ENCODE measurements at places on chromosomes 3 and 15.
A peak's percentile ranks its signal among the peaks of the same experiment; 100 is the strongest.

GRCh38 chr3:31013843-31014242, 119.4 kb upstream of the GADL1 start:
- peak; percentile 43 for DNase-seq

DNA sequence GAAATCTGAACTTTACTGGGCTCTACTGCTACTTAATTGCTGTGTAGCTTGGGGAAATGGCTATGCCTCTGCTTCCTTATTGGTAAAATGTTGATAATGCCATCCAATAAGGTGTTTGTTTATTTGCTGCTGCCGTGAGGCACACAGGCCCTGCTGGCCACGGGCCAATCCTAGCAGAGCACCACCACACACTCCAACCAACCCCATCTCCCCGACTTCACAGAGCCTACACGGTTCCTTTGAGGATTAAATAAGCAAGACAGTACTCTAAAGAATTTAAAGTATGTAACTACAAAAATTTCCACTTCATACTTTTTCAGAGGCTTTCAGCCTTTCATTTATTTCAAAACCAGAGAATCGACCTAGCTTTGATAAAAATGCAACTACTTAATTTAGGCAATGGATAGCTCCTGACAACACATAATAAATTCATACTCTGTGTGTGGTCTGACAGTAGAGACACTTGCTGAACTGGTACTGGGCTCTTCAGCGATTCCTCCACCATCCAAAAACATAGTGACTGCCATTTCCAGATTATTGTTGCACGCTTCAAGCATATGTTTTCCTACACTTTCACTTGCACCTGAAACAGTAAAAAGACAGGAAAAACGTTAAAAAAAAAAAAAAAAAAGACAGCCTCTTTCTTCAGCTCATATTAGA, 25.3 kb downstream of the UBXN7 start:
- DNase-seq: peak; percentile 79

GRCh38 chr3:118635711-118636110, 398.9 kb downstream of the IGSF11 start:
- DNase-seq: no peak

DNA sequence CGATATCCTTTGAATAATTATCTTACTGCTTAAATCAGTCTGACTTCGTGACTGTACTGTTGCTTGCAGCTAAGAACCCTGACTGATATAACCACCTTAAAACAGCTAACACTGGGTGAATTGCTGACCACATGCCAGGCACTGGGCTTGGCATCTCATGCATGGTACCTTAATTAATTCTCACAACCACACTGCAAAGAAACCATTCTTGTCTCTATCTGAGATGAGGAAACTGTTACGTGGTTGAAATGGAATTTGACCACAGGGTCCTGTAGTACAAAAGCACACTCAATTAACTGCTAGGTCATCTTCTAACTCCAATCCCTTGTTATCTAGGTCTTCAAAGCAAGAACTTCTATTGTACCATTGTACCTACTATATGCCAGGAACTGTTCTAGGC, 92.7 kb upstream of the PRICKLE2 start:
- DNase-seq: peak; percentile 39

DNA sequence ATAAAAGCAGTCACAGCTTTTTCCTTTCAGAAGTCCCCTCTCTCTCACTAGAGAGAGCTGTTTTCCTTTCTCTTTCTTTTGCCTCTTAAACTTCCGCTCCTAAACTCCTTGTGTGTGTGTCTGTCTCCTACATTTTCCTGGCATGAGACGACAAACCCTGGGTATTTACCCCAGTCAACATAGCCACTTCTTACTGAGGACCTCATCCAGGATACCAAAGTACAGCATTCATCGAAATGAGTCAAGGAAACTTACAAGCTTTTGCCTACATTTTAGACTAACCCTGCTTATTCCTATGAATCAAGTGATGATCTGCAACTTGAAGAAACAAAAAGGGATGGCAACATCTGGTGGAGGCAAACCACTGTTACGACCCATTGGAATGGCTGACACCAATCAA, 16.7 kb downstream of the PATL2 start:
- peak; percentile 30 for DNase-seq

- DNase-seq: peak; percentile 64
These were observed 52.2 kb downstream of the FBLN2 start for GRCh38 chr3:13600950-13601691.

DNA sequence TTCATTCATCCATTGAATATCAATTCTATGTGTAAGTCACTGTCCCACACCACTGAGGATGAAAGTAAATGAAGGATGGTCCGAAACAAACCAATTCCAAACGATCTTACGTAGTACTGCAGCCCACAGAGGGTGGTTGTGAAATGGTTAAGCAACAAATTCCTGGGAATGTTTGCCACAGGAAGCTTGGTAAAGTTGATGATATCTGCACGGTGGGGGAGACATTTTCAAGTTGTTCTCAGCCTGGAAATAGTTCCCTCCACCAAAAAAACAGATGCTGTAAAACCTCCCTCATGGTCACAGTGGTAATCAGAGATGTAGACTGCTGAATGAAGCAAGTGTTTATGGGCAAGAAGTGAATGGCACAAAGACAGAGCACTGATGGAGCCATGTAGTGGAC, 35.9 kb upstream of the BNC1 start:
- DNase-seq: peak; percentile 85

DNA sequence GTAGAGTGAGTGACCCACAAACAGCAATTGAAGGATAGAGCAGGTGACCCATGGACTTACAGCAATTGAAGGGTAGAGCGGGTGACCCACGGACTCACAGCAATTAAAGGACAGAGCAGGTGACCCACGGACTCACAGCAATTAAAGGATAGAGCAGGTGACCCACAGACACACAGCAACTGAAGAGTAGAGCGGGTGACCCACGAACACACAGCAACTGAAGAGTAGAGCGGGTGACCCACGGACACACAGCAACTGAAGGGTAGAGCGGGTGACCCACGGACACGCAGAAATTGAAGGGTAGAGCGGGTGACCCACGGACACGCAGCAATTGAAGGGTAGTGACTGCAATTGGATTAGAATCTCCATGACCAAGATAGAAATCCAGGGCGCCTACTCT, 9.8 kb upstream of the TNK2 start:
- no peak for DNase-seq

DNA sequence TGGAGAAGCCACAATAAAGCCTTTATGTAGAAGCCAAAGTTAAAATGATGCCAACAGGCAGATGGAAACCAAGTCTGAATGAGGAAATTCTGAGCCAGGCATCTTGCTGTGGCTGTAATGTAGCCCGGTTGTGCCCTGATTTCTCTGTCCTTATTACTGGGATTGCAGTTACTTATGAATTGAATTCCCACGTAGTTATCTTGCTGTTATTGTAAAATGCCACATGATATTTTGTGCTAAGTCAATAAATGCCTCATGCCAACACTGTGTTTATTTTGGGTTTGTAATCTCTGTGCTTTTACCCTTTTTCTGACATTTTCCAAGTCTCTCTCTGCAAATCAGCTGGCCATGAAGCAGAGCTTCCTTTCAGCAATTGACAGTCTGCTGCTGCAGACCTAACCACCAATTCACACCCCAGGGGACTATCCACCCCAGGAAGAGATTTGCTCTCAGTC, 486.1 kb upstream of the GOLIM4 start:
- no peak for DNase-seq

DNA sequence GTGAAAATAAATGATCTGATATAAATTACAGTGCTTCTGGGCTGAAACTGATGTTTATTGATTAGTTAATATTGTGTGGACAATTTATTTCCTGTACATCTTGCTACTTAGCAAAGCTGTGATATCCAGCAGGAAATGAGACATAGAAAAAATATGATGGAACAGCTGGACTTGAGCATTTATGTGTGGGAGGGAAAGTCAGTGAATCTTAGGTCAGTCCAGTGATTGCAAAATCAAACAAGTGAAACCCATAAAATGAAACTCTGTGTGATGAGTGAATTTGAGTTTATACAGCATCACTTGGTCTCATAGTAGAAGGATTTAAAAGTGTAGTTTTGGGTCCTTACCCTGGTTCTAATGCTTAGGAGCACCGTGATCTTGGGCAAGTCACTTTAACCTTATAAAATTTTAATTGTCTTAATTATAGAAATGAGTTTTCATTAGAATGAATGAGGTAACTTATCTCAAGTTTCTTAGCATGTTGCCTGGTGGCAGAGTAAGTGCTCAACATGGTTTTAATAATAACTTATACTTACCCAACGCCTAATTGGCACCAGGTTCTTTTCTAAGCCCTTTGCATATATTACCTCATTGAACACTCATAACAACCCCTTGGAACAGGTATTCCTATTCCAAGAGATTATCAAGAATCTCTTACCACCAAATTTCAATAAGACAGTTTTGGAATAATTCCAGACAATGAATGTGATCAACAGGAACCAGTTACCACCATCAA, 194.6 kb downstream of the ADAMTSL3 start:
- peak; percentile 89 for DNase-seq

DNA sequence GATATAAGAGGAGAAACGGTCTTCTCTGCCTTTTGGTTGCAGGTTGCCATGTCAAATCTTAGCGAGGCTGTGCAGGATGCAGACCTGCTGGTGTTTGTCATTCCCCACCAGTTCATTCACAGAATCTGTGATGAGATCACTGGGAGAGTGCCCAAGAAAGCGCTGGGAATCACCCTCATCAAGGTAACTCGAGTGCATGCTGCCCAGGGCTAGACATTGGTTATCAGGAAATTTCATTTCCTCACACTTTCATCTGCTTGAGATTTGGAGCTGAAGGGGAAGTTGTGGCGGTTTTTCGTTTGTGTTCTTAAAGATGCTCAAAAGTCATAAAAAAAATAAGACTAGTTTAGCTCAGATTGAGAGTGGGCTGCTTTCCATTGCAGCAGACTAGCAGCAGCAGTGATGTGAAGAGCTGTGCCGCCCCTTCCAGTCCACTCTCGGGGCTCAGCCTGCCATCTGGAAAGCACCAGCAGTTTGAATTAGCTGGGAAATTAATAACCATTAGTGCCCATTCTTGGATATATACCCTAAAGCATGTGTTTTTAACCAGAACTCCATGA, 32.2 kb downstream of the GPD1L start:
- DNase-seq: no peak

- DNase-seq: peak; percentile 74
These were observed 25.7 kb downstream of the PCOLCE2 start for GRCh38 chr3:142863010-142863817.

GRCh38 chr15:63232405-63232804, 43.0 kb downstream of the RAB8B start:
- DNase-seq: no peak

DNA sequence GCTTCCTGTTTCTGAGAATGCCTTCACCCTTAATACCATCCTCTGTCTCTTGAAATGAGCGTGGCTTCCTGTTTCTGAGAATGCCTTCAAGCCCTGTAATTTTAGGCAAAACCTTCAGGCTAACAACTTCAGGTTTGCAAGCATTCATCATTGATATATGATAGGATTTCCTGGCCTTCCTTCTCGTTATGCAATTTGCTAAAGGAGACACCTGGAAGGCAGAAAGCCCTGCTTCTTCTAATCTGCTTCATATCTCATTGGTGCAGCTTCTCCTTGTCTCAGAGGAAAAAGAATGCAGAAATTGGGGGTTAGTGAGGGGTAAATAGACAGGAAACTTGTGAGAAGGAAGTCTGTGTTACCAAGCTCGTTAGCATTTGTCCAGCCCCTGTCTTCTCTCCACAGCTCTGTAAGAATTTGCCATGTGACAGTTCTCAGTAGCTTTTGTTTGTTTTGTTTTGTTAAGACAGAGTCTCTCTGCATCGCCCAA, 7.3 kb downstream of the ARL6IP5 start:
- no peak for DNase-seq

GRCh38 chr3:142046320-142047020, 102.9 kb downstream of the TFDP2 start:
- DNase-seq: no peak

- peak; percentile 74 for DNase-seq
These were observed 25.0 kb upstream of the UACA start for GRCh38 chr15:70788114-70789049.

DNA sequence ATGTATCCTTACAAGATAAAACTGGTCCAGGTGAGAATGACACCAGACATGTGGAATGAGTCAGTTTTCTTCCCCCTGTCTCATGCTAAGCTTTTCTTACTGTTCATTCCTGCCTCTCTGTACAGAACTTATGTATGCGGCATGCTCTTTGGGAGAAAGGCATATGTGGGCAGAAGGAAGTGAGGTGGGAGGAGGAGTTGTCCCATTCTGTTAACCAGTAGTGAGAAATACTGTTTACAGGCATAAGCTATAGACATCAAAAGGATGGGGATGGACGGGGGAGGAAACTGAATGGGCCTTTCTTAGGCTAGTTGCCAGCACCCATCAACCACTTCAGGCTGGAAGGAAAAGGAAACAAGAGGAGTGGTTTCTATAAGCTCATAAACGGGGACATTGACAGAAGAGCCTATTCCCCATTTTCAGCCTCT, 143.6 kb upstream of the BHLHE40 start:
- no peak for DNase-seq

- no peak for DNase-seq
These were observed 468.0 kb upstream of the GBE1 start for GRCh38 chr3:82229397-82229796.

GRCh38 chr3:133966954-133967353, 62.8 kb downstream of the SLCO2A1 start:
- DNase-seq: no peak

- peak; percentile 85 for DNase-seq
These were observed 671.5 kb downstream of the FHIT start for GRCh38 chr3:60579734-60580133.

DNA sequence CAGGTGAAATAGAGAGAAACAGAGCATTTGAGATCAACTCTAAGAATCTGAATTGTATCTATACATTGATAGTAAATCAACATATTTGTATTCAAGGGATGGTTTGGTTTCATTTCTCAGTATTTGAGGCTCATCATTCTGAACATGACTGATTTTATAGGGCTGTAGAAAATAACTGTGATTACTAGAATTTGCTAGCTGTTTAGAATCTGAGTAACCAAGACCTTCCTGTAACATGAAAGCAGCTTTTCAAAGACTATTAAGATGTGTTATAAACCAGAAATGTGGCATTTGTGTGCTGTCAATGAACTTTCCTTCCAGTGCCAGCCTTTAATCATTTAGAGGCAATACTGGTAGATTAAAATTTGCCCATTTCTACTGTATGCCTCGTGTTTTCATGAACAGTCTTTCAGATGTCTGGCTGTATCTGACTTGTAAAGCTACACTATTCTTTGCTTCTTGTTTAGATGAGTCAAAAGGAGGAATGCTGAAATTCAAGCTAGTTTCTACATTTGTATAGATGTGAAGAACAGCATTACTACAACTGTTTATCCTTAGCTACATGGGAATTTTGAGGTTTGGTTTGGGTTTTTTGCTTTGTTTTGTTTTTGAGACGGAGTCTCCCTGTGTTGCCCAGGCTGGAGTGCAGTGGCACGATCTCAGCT, 137.3 kb upstream of the BHLHE40 start:
- DNase-seq: no peak

DNA sequence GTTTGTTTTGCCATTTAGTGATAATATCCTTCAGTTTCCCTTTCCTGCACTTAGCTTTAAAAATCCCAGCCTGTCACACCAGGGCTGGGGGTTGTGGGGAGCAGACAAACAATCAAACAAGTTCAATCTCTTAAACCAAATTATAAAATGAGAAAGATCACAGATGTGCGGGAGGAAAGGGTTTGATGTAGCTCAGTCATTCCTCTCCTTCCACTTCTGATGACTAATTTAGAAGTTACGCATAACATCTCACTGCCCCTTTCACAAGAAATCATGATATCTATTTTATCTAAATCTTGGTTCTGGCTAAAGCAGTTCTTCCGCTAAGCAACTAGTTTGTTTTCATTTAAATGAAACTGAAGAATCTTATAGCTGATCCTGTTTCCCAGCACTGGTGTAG, 34.1 kb upstream of the ATG7 start:
- DNase-seq: peak; percentile 94

Data from AG10803 (cell line).